Retinal pigment epithelial cell (primary cell): ENCODE measurements at places on chromosomes 2 and 18.
A peak's percentile ranks its signal among the peaks of the same experiment; 100 is the strongest.

DNA sequence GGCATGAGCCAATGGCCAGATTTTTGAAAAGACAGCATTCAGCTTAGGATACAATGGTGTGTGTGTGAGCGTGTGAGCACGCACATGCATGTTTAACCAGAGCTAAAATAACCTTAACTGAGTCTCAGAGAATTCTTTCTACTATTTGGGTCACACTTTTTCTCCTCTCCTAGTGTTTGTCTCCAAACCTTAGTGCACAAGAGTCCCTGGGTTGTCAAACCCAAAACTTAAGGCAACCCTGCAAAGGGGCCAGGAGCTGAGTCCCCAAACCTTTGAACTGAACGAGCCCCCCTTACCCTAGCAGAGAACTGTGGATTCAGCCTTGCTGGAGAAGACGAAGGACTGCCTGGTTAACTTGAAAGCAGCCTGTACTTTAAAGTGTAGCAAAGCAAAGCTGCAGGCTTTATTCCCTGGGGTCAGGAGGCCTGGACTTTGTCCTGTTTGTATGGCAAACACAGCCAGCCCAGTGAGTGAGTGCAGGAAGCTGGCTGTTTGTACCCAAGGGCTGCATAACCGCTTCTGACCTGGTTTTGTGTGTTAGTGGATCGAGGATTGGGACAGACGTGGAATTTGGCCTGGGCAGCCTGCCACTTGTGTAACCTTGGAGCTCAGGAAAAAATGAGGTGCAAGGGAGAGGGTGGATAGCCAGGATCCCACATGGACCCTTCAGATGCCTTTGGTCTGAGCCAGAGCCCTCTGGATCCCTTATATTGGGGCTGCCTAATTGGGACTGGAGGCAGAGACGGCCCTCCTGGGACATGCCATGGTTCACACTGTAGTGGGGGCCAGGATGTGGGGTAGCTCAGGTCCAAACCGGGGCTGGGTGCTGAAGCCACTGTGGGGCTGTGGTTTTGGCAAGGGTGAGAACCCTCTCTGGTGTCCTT is 6.4 kb upstream of the PSMD1 start:
- no peak for DNase-seq

GRCh38 chr2:10310309-10310888 is 7.7 kb downstream of the HPCAL1 start:
- no peak for DNase-seq

- no peak for DNase-seq
Observed at GRCh38 chr2:201546576-201546975, 95.0 kb downstream of the STRADB start.

GRCh38 chr2:18584608-18584954 is 4.8 kb downstream of the NT5C1B start:
- no peak for DNase-seq

GRCh38 chr2:44542520-44542919 is 180.8 kb downstream of the CAMKMT start:
- no peak for DNase-seq

DNA sequence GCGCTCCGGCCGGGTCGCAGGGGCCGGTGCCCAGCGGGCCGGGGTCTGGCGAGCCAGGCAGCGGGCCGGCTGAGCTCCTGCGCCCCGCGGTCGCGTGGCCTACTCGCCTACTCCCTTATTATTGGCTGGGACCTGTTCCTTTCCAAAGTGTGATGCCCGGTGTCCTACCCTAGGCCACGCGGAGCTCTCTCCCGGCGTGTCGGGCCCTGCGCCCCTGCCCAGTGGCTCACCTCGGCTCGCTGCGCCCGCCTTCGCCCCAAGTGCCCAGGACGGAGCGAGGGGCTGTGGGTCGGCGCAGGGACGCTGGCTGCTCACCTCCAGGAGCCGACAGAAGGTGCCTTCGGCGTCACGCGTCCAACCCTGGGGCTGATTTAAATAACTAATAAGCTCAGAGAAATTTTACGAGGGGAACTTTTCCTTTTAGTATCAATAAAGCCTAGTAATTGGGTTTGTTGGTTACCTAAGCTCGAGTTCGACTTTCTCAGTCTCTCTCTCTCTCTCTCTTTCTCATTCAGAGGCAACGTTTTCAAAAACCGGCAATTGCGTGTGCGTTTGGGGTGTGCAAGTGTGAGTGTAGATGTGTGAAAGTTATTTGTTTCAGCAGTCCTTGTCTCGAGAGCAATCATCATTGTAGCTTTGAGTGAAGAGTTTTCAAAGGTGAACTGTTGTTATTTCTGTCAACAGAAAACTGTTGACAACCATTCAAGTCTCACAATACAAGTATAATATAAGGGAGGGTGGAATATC is 7.0 kb upstream of the SATB2 start:
- DNase-seq = no peak

- DNase-seq = no peak
Observed at GRCh38 chr2:10591207-10591606, 98.6 kb downstream of the NOL10 start.

GRCh38 chr2:70887550-70888246 is 48.0 kb upstream of the ATP6V1B1 start:
- no peak for DNase-seq

DNA sequence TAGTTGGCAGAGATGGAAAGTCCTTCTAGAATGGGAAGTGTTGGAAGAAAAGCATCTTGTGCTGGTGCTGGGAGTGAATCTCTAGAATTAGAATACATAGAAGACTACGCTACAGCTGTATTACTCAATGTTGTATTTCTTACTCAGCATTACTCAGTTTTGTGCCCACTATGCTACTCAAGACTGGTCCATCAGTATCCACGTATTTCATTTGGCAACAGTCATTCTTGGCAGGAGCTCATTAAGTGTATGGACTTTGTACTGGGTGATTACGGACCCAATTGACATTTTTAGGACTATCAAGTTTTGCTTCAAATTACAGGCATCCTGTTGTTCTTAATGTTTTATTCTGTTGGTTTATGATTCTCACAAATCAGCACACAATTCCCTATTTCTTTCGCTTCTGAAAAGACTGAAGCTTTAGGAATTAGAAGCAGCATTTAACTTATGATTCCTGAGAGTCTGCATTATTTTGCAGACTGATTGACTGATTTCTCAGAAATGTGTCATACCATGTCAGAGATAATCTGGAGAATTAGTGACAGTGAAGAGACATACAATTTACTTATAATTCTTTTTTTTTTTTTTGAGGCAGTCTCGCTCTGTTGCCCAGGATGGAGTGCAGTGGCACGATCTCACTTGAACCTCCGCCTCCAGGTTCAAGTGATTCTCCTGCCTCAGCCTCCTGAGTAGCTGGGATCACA is 136.9 kb downstream of the MYO3B start:
- no peak for DNase-seq

DNA sequence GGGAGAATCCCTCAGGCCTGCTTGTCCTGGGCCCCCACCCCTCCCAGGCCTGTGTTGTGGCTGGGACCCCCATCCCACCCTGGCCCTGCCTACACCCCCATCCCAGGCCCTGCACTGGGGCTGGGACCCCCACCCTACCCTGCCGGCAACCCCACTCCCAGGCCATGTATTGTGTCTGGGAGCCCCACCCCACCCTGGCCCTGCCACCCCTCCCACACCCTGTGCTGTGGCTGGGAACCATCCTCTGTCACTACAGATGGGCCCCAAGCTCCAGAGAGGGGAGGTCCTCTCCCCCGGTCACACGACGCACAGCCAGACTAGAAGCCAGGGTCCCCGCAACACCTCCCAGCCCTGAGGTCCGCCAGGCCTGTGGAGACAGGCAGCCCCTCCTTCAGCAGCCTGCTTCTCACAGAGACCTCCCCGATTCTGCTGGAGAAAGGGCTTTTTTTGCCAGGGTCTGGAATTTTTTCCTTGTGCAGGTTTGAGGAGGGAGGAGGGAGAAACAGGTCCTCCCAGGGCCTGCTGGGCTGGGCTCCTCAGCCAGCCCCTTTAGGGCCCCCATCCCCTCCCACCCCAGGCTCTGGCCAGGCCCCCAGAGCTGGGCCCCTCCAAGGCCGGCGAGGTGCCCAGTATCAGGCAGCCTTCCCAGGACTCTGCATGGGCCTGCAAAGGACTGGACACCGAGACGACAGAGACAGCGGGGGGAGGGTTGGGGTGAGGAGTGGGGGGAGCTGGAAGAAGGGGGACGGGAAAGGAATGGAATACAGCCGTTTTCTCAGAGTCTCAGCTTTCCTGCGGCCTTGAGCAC is 28.0 kb downstream of the KIF1A start:
- DNase-seq = no peak

GRCh38 chr2:11998218-11998617 is 251.8 kb downstream of the LPIN1 start:
- DNase-seq = no peak

GRCh38 chr2:172098287-172098649 is 4.4 kb downstream of the DLX2 start:
- no peak for DNase-seq

- DNase-seq = no peak
Observed at GRCh38 chr2:215461836-215462532, 26.1 kb upstream of the FN1 start.

DNA sequence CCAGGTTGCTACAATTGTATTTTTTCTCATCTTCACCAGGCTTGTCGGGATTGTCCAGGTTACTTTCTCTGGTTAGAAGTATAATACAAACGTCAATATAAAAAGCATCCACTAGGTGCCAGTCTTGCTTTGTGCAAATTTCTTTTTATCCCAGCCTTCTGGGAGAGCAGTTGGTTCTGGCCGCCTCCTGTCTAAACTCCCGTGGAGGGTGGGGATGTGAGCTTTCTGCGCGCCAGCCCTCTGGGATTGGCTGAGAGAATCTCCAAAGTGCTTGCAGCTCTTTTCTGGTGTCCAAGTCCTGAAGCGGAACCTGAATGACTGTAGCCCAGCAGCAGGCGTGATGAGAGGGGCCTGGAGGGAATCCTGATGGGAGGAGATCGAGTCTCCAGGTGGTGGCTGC is 22.4 kb upstream of the TOGARAM2 start:
- no peak for DNase-seq

- DNase-seq = no peak
Observed at GRCh38 chr2:19863303-19864041, 38.3 kb downstream of the TTC32 start.

DNA sequence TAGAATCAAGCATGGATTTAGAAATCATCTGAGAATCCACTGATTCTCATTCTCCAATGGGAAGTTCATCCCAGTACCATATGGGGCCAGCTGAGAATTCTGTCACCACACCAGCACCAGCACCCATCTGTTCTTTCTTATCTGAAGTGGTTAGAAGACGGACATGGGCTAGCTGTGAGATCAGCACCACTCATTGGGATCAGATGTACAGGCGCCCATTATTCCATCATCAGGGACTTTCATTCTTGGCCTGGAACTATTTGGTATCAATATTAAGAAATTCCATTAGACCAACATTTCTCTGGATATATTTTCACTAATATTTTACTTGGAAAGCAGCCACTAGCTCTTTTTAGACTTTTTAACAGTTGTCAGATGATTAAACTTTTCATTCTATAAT is 185.9 kb upstream of the LINC00305 start:
- DNase-seq = no peak

DNA sequence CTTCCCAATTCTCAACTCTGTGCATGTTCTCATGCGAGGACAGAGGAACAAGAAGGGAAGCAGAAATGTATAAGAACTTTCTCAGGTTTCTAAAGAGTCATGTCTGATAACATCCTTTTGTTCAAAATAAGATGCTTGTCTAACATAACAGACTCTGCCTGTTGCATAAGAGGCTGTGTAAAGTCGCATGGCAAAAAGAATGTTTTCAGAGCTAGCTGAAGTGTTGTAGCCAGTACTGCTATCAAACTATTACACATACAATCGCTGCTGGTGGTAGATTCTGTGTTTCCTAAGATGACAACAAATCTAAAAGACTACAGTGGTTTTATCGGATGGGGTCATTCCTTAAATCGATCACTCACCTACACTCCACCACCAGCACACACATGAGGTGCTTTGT is 487.5 kb downstream of the IRS1 start:
- DNase-seq = no peak

- no peak for DNase-seq
Observed at GRCh38 chr2:181959508-181959907, 26.1 kb upstream of the PPP1R1C start.

- DNase-seq = no peak
Observed at GRCh38 chr2:197647961-197648690, 27.3 kb downstream of the RFTN2 start.

- DNase-seq = no peak
Observed at GRCh38 chr2:136796339-136796738, 31.0 kb downstream of the THSD7B start.

- DNase-seq = no peak
Observed at GRCh38 chr2:201440182-201440581, 11.1 kb downstream of the TRAK2 start.

DNA sequence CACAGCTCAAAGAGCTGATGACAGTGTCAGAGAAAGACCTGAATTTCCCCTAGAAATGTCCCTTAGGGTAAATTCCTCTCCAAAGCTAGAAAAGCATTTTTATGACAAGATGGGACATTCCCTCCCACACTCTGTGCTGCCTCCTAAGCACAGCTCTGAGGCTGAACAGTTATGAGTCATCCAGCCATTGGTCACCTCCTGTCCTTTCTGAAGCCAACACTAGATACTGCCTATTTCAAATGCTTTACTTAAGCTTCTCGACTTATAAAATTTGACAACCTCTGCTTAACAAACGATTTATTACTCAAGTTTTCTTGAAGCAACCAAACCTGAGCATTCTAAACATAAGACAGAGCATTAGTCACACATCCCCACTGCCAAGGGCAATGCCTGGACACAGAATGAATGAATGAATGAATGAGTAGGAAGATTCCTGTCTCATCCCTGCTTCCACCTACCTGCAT is 35.4 kb downstream of the B4GALT6 start:
- DNase-seq = peak; percentile 51

DNA sequence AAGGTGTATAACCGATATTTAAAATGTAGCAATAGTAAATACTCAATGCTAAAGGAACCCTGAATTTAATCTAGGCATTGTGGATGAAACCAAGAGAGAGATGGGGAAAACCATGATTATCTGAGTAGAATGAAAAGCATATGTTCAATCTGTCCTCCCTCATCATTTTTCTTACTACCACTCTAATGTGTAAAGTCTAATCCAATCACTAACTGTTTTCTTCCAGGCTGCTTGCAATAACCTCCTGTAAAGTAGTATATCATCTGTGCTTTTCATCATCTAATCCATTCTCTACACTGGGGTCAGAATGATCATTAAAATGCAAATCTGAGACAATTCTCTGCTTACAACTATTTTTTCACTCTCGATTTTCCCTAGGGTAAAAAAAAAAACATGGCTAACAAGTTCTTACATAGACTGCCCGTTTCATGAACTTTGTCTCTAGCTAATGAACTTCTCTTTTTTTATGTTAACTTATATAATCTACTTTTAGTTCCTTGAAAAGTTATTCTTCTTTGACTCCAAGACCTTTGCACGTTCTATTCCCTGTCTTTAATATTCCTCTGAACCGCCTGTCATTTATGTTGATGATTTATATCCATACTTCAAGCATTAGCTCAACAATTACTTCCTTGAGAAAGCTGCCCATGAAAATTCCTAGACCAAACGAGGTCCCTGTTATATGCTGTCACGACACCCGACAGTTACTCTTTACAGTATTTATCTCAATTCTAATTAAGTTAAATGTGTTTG is 94.7 kb upstream of the SLC8A1 start:
- no peak for DNase-seq

GRCh38 chr18:2400701-2401196 is 170.6 kb downstream of the METTL4 start:
- no peak for DNase-seq

- DNase-seq = no peak
Observed at GRCh38 chr2:38090928-38091327, 15.0 kb upstream of the CYP1B1 start.

GRCh38 chr2:208266553-208266893 is 468 bp downstream of the PIKFYVE start:
- DNase-seq = no peak

- no peak for DNase-seq
Observed at GRCh38 chr2:157498483-157498882, 54.6 kb upstream of the CYTIP start.

- no peak for DNase-seq
Observed at GRCh38 chr2:170350929-170351826, 173.2 kb downstream of the MYO3B start.
